ACHN (cell line): ENCODE measurements at places on chromosomes 13 and 19.

DNA sequence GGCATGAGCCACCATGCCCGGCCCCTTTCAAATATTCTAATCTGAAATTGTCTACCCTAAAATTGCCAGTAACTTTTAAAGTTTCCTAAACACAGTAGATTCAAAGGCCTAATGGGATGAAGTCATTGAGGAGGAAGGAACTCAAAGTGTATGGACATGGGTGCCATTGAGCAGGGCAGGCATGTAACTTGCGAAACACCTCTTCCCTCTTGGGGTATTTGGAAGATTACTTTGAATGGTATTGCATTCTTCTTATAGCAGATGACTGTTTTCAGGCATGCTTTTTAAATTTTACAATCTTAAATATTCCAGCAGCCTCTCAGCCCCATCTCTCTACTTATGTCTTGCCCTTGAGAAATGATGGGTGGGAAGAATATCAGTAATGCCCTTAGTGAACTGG, 21.0 kb downstream of the TM9SF2 start:
- DNase-seq = no peak

DNA sequence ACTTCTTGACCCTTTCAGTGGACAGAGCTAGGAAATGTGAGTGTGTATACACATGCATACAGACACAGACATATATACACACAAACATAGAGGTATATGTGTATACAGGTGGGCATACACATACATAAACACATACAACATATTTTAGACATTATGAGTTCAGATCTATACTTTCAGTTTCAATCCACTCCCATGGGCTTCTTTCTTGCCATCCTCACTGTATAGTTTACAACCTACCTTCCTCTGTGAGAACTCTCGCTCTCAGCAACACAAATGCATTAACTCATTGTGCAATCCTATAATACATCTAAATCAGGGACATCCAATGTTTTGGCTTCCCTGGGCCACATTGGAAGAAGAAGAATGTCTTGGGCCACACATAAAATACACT, 21.2 kb upstream of the SCEL start:
- no peak for DNase-seq

DNA sequence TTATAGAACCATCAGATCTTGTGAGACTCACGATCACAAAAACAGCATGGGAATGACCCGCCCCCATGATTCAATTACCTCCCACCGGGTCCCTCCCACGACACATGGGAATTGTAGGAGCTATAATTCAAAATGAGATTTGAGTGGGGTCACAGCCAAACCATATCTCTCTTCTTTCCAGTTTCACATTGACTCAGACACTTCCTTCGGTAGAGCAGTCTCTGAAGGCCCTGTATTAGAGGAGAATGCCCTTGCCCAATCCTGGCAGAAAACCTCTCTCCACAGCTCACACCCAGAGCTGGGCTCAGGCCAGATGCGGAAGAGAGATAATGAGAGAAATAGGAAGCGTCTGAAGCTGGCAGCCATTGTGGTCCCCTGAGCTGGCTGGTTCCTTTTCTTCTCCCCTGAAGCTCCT, 72.4 kb upstream of the CLDN10 start:
- DNase-seq = no peak

DNA sequence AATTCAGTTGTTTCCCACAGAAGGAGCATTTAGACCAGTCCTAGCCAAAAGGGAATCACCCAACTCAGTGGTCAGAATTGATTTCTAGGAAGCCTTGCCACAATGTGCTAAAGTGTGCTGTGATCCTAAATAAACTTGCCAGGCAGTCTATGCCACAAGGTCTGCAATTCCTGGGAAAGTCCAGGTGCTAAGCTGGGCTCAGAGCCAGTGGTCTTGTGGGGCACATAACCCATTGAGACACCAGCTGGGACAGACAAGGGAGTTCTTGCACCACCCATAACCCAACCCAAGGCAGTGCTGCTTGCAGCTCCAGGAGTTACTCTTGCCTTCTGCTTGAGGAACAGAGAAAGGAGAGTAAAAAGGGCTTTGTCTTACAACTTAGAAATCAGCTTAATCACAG, 489.5 kb upstream of the SPRY2 start:
- DNase-seq = no peak

- DNase-seq = peak; percentile 81
Measured at GRCh38 chr19:32675720-32676185, at the start of gene RGS9BP. TSS of gene RGS9BP (plus strand) at chr19:32675848. CDS start at chr19:32676264, 416 bp downstream.

DNA sequence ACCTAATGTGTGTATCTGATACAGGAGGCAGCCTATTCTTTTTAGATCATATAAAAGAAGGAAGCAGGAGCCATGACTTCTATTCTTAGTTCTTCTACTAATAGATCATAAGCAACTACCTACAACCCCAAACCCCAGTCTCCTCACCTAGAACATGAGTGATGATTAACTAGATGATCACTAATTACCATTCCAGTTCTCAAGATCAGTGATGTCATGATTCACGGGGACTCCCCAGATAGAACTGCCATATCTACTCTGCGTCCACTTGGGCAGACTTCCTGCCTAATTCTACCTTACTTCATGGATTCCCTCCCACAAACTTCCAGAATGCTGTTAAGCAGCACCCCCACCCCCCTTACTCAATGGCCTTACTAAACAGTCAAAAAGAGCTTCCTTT, 380.1 kb downstream of the FGF14 start:
- DNase-seq = no peak

DNA sequence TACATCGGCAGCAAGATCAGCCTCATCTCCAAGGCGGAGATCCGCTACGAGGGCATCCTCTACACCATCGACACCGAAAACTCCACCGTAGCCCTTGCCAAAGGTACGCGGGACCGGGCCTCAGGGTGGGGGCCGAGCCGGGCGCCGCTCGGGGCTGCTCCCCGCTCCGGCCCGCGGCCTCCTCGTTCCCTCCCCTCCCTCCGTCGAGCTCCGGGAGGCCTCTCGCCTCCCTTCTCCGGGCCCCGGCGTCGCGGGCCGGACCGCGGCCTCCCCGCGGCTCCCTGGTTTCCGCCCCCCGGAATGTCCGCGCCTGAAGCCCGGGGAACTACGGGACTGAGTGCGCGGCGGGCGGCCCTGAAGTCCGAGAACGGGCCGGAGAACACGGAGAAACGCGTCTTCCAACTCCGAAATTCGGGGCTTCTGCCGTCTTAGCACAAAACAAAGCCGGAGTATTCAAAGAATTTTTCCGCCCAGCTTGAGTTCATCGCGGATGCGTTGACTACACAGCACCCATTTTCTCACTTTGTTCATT, 423 bp downstream of the LSM14A start:
- no peak for DNase-seq

DNA sequence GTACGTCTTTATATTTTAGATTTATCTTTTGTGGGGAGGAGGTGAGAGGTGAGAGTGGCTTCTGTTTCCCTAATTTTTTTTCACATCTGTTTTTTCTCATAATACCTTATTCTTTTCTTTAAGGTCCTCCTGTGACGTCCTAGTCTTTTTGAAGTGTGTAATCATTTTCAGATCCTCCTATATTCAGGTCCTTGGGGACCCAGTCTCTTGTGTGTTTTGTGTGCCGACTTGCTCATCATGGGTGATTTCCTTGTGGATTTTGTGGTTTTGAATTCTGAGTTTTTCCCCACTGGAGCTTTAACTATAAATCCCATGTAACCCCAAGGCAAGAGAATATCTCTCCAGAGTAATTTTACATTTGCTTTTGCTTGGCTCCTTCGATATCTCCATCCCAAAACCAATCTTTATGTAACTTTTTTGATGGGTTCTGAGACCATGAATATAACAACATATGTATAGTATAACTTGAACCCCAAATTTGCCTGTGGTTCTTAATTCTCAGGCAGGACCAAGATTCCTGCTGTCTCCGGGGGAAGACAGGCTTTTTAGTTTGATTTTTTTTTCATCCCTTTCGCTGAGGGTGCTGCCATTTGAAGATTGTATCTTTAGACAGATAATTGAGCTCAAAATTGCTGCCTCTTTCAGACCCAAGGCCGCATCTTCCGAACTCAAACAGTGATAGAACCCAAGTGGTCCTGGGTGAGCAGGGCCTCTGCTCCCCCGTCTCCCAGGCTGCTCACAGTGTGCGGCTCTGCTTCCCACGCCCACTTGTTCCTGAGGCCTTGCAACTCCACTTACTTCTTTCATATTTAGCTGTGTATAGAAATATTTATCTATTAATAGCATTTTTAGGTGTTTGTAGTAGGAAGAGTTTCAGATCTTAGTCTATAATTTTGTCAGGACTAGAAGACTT, 59.1 kb upstream of the GPR183 start:
- no peak for DNase-seq
